ENCODE measurements at places on chromosomes 7 and 10. TPM values are rescaled to one million over a fixed set of nuclear protein-coding genes. Genes with fewer than 3 reads are reported as not detected.

DNA sequence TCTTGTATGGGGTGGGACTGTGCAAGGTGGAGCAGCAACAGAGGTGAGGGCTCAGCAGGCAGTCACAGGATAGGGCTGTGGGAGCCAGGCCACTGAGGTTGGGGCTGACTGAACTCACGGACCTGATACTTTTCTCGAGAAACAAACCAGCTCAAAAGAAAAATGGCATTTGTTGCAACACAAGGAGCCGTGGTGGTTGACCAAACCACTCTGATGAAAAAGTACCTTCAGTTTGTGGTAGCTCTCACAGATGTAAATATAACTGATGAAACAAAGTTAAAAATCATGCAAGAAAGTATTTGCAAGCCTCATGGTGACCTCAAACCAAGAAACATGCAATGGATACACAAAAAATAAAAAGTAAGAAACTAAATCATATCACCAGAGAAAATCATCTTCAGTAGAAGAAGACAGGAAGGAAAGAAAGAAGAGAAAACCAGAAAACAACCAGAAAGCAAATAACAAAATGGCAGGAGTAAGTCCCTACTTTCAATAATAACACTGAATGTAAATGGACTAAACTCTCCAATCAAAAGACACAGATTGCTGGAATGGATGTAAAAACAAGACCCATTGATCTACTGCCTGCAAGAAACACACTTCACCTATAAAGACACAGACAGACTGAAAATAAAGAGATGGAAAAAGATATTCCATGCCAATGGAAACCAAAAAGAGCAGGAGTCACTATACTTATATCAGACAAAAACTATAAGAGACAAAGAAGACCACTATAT is 48.9 kb upstream of the DUSP5 start:
- peak; percentile 7 for DNase-seq

DNA sequence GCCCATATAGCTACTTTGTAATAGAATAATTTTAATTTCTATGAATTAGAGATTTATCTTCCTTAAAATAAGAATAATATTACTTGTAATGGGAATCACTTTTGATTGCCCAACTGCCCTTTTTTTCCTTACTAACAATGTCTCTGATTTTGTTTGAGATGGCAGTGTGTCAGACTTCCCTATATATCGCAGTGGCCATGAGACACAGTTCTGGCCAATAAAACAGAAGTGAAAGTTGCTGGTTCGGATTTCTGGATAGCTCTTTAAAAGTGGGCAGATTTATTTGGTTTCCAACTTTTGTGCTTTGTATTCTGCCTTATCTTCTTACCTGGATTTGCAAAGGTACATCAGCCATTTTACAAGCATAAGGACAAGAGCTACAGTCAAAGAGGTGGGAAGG is 170.2 kb downstream of the PPP1R17 start:
- DNase-seq = no peak

GRCh38 chr7:64559206-64559605 is 3.7 kb downstream of the ZNF680 start:
- no peak for DNase-seq

DNA sequence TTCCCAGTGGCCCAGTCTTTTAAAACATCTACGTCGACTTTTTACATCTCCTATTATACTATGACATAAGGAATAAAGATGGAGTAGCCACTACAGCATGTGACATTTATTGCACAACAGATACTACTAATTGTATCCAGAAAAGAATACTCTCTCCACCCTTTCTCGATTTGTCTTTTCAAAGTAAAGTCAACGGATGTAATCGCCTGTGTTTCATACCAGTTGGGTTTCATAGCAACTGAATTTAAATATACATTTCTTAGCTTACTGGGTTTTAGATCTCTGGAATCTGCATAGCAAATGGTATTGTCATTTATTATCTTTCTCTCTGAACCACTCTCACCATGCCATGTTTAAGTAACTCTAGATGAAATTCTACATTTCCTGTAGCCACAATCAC is 86.4 kb upstream of the TRIL start:
- no peak for DNase-seq

DNA sequence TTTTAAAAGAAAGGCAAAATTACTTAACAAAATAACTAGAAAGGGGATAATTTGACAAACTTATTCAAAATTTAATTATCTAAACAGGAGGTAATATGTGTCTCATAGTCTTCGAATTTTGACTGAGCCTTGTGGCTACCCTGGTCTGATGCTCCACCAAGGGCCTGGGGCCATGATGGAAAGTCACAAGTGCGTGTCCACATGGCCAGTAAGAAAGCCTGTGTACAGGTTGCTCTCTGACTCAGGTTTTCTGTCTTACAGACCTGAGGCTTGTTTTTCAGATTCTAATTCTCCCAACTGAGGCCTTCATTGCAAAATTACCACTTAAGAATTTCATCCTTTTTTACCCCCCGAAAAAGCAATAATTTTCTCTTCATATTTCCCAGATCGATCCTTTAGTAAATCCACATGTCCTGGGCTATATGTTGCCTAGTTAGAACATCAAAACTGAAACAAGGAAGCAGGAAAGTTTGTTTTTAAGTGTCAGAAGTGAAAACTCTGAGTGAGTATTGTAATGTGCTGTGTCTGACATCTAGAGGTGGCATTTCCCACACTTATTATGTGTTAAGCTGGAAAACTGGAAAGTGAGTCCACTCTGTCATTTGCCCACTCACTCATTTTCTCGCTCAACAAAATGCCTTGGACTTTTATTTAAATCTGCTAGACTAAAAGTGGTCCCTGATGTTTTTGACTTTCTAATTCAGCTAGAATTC is 10.0 kb downstream of the CYP3A43 start:
- DNase-seq = no peak

DNA sequence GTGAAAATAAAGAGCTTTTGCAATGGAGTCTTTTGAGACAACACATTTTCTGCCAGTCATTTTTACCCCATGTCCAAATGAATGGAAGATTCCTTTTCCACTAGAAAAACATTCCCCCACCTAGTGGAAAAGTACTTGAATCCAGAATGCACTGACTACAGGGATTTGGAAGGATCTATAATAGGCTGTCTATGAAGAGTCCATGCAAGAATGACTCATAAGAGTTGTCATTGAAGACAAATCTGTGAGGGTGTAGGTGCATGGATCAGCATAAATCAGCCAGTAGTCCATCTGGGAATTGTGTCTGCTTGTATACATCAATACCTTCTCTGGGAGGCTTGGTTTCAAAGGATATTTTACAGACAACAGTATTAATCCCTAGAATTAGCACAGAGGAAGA is 32.5 kb upstream of the TRUB1 start:
- no peak for DNase-seq

Gene SLC16A9
- 0.73 TPM for total RNA-seq

Gene KLF14
- not detected for total RNA-seq

DNA sequence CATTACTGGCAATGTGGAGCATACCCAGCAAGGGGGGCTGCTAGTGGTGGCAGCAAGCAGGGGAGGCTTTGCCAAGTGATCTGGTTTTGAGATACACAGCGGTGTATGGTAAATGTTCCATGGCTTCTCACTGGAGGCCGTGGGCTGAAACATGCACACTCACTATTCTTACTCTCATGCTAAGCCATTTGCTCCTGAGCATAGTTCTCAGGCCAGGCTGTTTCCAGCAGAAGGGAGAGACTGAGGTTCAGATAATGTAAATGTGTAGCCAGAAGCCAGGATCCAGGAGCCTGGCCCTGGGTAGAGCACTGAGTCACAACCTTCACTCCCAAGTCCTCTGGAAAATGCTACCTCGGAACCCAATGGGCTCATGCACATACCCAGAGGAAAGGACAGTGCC is 757.9 kb downstream of the GRID1 start:
- DNase-seq = no peak

DNA sequence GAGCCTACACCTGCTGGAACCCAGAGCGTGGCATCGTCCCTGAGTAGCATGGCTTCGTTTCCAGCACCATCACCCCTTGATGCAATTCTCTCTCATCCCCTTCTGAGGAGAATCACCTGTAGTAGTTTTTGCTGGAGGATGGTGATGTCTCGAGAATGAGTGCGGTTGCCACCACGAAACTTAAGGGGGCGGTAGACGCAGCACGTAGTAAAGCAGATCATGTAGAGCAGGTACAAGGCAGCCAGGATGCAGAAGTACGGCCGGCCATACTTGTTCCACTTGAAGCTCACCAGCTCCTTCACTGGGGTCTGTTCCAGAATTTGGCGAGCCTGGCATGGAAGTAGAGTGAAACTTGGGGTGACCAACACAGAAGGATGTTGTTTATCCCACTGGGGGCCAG is 8.1 kb downstream of the TRPV5 start:
- no peak for DNase-seq

- no peak for DNase-seq
Observed at GRCh38 chr10:132142396-132143161, 44.2 kb upstream of the DPYSL4 start.

DNA sequence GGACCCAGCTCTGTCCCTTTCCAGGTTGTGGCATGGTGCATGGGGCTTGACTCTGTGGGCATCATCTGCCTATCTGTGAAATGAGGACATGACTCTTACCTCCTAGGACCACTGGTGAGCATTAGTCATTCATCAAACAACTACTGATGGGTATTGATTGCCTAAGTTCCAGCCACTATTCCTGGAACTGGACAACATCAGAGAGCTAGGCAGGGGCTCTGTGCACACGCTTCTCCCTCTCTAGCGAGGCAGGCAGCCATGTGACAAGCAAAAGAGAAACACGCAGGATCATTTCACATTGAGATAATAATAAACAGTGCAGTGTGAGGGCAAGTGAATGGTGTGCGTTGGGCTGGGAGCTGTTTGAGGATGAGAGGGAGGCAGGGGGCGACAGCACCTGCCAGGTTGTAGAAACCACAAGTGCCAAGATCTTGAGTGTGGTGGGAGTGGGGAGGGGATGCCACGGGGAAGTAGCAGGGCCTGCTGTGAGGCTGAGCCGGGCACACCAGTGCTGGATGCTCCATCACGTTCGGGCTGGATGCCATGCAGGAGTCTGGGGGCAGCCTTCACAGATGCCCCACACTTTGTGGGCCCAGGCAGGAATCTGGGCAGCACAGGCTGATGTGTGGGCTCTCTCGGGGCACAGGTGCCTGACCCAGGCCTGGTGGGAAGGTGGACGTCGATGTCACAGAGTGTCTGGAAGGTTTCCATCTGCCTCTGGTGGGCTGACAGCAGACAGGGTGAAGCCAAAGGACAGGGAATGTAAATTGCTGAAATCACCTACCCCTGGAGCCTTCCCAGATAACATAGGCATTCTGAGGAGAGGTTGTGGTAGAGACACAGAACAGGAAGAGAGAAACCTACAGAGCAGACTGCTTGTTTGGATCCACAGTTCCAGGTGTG is 405.5 kb downstream of the RPS24 start:
- DNase-seq = no peak

Gene C7orf57
- not detected for total RNA-seq

DNA sequence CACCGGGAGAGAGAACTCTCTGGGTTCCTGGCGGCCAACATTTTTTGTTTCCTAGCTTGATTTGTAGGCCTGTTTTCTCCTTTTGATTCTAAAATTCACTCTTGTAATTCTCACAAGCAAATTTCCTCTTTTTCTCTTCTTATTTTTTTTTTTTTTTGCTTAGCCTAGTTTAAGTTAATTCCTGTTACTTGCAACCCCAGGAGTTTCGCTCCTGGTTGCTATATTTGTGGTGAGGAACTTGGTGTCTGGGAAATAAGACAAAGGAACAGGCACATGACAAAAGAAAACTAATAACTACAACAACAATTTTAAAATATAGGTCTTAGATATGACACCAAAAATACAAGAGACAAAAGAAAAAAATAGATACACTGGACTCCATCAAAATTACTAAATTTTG is 6.7 kb downstream of the AOAH start:
- DNase-seq = no peak

GRCh38 chr10:122802282-122802681 is 43.4 kb downstream of the CUZD1 start:
- no peak for DNase-seq

Gene CYP3A7
- total RNA-seq = 17.5 TPM

DNA sequence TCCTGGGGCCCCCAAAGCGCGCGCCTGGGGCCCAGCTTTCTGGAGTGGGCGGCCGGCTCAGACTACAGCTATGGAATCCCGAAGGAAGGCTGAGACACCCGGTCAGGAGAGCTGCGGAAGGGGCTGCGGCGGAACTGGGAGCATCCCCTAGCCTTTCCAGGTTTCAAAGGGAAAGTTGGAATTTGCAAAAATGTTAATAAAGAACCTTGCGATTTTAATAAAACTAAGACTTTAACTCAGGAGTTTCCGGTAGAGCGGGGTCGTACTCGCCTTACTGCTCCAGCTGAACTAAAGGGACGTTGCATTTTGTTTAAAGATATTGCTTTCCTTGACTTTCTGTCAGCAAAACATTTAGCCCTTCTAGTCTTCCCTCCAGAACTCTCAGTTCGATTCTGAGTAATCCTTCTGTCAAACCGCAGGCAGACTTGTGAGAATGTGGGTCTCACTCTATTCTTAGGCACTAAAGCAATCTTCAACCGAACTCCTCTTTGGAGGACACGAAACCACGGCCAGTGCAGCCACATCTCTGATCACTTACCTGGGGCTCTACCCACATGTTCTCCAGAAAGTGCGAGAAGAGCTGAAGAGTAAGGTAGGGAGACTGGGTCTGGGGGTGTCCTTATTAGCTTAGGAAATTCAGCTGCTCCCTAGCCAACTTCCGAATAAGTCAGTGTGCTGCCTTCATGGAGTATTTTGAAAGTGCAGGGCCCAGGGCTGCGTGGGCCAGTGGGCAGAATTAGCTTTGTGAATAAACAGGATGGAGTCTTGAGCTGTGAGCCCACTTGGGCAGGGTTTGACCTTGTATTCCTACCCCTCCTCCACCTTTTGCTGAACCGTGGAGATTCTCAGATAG is 1.9 kb downstream of the CYP26A1 start:
- no peak for DNase-seq

Gene SVOPL
- total RNA-seq = not detected

DNA sequence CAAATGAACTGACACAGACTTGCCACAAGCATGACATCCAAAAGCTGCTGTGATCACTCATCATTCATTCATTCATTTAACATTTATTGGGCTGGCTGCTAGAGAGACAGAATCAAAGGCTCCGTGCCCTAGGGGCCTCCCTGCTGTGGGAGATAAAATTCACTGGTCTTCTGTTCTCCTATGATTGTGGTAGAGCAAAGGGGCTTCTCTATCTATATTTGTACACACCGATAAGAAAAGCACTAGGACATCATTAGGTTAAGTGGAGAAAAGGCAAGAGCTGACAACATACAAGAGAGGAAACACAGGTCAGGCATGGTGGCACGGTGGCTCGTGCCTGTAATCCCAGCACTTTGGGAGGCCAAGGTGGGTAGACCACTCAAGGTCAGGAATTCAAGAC is 847.0 kb downstream of the TYW1 start:
- no peak for DNase-seq

Gene ADAM22
- total RNA-seq = 0.53 TPM

DNA sequence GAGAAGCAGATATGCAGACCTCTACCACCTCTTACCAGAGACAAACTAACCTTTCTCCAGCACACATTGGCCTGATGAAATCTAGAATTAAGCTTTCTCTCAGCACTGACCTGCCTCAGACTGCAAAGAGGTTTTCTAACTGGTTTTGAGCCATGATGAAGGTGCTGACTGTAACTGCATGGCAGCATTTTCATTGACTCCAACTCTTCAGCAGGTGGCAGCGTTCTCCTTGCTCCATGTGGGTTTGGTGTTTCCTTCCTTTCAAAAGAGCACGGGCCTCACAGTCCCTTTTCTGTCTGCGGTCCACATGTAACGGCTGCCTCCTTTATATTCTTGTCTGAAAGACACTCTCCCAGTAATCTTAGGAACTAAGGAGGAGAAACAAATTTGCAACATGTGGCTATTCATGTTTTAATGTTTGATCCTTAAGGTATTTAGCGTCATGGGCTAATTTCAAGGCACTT is 12.6 kb downstream of the KLLN start:
- peak; percentile 57 for DNase-seq

Data from left lobe of liver (tissue), 2 donors.